Activated naive CD8-positive, alpha-beta T cell treated with anti-CD3 and anti-CD28 coated beads for 36 hours (primary cell): ENCODE measurements at places on chromosomes 7 and 10. TPM values are rescaled to one million over a fixed set of nuclear protein-coding genes. Genes with fewer than 3 reads are reported as not detected.

Gene LYZL2
- not detected for total RNA-seq

Gene ERCC6
- 22.1 TPM for total RNA-seq

Gene KIAA1549
- total RNA-seq: 1.7 TPM

Gene ZNF117
- total RNA-seq: 2.9 TPM

DNA sequence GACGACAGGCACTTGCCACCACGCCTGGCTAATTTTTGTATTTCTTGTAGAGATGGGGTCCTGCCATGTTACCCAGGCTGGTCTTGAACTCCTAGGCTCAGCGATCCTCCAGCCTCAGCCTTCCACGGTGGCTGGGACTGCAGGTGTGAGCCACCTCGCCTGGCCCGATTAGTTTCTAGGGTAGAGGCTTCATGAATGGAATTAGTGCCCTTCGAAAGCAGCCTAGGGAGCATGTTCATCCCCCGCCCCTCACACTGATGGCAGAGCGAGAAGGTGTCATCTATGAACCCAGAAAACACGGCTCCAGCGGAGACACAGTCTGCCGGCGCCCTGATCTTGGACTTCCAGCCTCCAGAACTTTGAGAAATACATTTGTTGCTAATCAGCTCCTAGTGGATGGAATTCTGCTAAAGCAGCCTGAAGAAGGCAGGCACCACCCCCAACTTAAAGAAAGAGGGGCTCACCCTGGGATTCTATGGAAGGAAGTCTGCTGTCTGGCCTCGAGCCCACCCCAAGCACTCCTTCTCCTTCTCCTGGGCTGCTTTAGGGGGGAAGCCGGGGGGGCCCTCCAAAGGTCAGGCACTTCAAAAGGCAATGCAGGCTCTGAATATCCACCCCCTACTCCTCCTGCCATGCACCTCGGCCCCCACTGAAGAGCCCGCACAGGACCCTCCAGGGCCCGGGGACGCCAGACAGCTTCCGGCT, 10.1 kb downstream of the PDGFA start:
- H3K27me3 ChIP-seq: peaks cover 11% of the 10 kb centered on the region
- no peak overlapping the region for H3K4me3 ChIP-seq
- no peaks in the 10 kb centered on the region for H3K4me1 ChIP-seq
- H3K27ac ChIP-seq: no peak overlapping the region
- DNase-seq: no peak
- no peaks in the 10 kb centered on the region for H3K36me3 ChIP-seq

- no peaks in the 10 kb centered on the region for H3K4me1 ChIP-seq
- DNase-seq: no peak
- no peaks in the 10 kb centered on the region for H3K27me3 ChIP-seq
- H3K36me3 ChIP-seq: no peaks in the 10 kb centered on the region
- H3K4me3 ChIP-seq: no peak overlapping the region
- no peak overlapping the region for H3K27ac ChIP-seq
These were observed 660.0 kb downstream of the SORCS1 start for GRCh38 chr10:106504536-106504935.

- H3K27ac ChIP-seq: no peak overlapping the region
- no peak overlapping the region for H3K4me3 ChIP-seq
- no peak for DNase-seq
- H3K36me3 ChIP-seq: no peaks in the 10 kb centered on the region
These were observed 50.0 kb downstream of the CFAP58 start for GRCh38 chr10:104403636-104404035.

DNA sequence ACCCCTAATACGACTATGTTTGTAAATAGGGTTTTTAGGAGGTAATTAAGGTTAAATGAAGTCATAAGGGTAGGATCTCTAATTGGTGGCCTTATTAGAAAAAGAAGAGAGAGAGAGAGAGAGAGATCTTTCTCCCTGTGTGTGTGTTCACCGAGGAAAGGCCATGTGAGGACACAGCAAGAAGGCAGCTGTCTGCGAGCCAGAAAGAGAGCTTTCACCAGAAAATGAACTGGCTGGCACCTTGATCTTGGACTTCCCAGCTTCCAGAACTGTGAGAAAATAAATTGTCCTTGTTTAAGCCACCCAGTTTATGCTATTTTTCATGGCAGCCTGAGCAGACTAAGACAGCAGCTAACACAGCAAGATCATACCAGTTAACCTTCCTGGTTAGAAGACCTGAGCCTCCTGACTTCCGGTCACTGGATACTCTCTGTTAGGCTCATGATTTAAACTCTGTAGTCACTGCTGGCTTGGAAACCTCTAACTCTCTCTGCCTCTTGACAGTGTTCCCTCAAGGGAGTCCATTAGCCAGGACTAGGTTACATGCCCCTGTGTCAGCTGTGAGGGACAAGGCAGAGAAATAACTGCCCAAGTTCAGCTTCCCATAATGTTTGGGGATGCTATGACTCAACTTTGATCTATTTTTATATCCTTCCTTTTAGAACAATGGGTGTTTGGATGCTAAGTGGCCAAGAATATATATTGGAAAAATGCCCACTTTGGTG, 102.3 kb downstream of the DYNC1I1 start:
- no peak for DNase-seq
- H3K4me3 ChIP-seq: no peak overlapping the region
- H3K27ac ChIP-seq: no peak overlapping the region
- H3K4me1 ChIP-seq: no peaks in the 10 kb centered on the region
- peaks cover 13% of the 10 kb centered on the region for H3K27me3 ChIP-seq

DNA sequence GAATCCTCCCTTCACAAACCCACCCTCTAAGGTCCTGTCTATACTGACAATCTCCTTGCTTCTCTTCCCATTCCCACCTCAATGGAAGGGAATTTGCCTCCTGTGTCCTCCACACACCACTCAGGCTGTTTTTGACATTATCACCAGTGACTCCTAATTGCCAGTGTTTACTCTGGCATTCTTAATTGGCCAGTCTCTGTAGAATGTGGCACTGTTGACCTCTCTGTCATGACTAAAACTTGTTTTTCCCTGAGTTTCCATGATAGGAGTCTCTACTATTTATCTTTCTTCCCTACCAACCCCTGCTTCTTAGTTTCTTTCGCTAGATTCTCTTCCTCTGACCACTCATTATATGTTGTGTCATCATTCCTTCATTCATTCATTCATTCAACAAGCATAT, 12.1 kb downstream of the SLC16A12 start:
- no peaks in the 10 kb centered on the region for H3K4me1 ChIP-seq
- no peak overlapping the region for H3K27ac ChIP-seq
- no peak for DNase-seq
- H3K27me3 ChIP-seq: peaks cover 8% of the 10 kb centered on the region
- H3K4me3 ChIP-seq: no peak overlapping the region
- H3K36me3 ChIP-seq: no peaks in the 10 kb centered on the region

DNA sequence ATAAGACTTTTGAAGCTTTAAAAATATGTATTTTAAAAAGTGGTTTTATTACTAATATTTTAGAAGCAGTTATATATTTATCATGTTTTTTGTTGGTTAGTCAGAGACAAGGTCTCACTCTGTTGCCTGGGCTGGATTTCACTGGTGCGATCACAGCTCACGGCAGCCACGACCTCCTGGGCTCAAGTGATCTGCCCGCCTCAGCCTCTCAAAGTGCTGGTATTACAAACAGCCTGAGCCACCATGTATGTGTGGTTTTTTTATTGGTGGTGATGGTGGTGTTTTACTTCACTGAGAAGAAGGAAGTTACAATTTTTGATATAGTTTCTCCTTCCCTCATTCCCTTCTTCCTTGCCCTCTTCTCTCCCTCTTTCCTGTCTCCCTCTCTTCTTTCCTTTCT, 13.4 kb downstream of the NHLRC2 start:
- peaks cover 44% of the 10 kb centered on the region for H3K36me3 ChIP-seq
- peaks cover 13% of the 10 kb centered on the region for H3K4me1 ChIP-seq
- no peak overlapping the region for H3K27ac ChIP-seq
- no peak overlapping the region for H3K4me3 ChIP-seq
- no peak for DNase-seq

DNA sequence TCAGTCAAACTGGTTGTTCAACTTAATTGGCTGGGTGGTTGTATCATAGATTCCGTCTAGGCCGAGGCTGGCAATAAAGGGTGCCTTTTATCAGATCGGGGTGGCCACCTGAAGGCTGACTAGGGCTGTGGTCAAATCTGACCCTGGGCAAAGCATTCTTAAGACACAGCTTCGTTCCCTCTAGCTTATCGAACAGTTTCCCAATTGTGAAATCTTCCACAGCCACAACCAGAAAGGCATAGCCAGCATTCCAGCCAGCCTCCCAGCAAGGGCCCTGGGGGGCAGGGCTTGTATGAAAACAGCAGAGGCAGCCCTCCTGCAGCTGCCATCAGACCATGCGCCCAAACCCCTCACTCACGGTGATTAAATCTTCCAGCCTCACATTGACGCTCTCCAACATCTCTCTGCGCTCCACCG, 42.5 kb upstream of the TMEM213 start:
- no peaks in the 10 kb centered on the region for H3K36me3 ChIP-seq
- DNase-seq: no peak
- H3K27me3 ChIP-seq: no peaks in the 10 kb centered on the region

DNA sequence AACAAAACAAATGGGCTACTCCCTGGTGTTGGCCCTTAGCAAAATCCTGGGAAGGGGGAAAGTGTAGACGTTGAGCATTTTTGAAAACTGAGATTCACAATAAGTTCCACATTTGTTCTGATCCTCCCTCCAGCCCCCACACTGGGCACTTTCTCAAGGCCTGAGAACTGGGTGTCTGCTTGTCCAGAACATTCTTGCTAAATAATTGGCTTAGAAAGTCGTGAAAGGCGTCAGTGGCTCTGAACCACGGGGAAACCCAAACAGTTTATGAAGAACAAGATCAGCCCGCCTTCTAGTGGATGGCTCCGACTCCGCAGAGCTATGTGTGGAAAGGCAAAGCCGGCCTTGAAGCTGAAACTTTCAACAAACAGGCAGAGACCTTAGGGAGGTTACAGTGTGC, 370.1 kb downstream of the PRPF18 start:
- no peak overlapping the region for H3K27ac ChIP-seq
- peaks cover 8% of the 10 kb centered on the region for H3K27me3 ChIP-seq
- H3K4me1 ChIP-seq: peaks cover 10% of the 10 kb centered on the region
- peaks cover under 1% of the 10 kb centered on the region for H3K36me3 ChIP-seq
- no peak overlapping the region for H3K4me3 ChIP-seq
